MM.1S (cell line): ENCODE measurements at places on chromosomes 11 and 22.

- DNase-seq: peak; percentile 81
Observed at GRCh38 chr22:29245626-29246385, 22.0 kb downstream of the RHBDD3 start.

DNA sequence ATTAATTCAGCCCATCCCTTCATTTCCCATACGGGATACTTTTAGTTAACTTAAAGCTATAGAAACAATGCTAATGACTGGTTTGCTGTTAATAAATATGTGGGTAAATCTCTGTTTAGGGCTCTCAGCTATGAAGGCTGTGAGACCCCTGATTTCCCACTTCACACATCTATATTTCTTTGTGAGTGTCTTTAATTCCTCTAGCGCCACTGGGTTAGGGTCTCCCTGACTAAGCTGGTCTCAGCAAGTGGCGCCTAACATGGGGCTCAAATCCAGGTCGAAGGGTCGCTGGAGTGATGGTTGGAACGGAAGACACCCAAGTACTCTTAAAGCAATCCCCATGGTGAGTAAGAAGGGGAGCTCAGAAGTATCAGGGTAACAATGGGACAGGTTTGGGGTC lies 14.4 kb upstream of the OOSP1 start:
- no peak for DNase-seq

DNA sequence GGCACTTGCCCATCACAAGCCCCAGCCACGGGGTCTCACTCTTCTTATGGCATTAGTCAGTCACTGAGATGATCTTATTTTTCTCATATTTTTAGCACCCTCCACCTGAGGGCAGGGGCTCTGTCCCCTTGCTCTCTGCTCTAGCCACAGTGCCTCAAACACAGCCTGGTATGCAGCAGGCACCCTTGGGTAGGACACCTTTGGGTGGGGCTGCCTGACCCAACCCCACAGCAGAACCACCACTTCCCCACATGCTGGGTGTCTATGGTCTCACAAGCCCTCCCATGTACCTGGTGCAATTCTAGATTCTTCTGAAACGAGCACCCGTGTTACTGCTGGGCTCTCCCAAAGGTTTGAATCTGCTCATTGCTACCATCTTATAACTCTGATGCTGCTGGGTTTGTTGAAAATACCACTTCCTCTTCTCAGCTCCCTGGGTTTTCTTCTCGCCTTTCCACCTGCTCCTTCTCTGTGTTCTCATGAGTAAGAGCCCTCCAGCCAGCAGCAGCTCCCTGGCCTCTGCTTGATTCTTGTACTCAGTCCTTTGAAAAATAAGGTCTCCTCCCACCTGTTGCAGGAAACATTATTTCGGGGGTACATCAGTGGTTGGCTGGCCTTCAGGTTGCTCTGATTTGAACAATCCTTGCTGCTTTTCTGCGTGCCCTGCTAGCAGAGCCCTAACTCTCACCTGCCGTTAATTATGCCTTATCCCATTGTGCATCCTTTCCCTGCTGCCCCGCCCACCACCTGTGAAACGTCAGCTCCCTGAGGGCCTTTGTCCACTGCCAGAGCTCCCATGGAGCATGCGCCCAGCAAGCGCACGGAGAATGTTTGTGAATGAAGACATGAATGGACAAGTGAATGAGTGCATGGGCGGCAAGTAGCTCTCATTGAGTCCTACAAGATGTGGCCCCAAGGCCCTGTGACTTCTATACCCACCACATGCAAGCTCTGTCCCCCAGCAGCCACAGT lies 1181.6 kb downstream of the TBC1D22A start:
- no peak for DNase-seq

GRCh38 chr11:78990261-78990660 lies 415.6 kb upstream of the NARS2 start:
- no peak for DNase-seq

DNA sequence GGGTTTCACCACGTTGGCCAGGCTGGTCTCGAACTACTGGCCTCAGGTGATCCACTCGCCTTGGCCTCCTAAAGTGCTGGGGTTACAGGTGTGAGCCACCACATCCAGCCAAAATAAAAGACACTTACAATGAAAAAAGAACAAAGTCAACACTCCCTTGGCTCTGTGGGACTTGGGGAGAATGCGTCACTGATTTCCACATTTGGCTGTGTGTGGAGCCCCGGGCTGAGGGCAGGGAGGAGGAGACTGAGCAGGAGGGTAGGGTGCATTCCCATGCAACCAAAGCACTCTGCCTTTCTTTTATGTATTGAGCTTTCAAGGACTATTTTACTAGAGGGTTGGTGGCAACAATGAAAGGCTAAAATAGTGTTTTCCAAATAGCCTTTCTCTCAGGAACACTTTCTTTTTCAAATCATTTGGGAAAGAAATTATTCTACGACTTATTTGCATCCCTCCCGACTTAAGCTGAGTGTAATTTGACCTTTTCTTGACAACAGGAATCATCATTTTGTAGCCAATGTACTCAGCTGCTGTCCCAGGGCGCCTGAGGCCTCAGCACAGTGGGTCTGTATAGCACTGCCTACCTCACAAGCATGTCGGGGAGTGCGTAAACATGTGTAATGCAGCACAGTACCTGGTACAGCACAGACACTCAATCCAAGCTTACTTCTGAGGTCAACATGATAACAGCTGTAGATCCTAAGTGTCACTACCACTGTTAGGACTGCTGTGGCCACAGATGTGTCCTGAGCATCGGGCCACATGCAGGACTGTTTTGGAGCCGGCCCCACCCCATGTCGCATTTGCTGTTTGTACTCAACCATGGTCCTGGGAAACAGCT lies 10.1 kb upstream of the SERPIND1 start:
- DNase-seq: no peak

- no peak for DNase-seq
Observed at GRCh38 chr11:122758339-122758738, 80.0 kb upstream of the CRTAM start.

GRCh38 chr11:65637032-65637557 lies 806 bp upstream of the SIPA1 start:
- no peak for DNase-seq

- DNase-seq: peak; percentile 44
Observed at GRCh38 chr11:95138448-95138847, 48.8 kb downstream of the ENDOD1 start.

GRCh38 chr22:44185237-44186120 lies 4.8 kb downstream of the PARVG start:
- DNase-seq: no peak

- DNase-seq: no peak
Observed at GRCh38 chr11:123510579-123510905, 80.5 kb downstream of the GRAMD1B start.

DNA sequence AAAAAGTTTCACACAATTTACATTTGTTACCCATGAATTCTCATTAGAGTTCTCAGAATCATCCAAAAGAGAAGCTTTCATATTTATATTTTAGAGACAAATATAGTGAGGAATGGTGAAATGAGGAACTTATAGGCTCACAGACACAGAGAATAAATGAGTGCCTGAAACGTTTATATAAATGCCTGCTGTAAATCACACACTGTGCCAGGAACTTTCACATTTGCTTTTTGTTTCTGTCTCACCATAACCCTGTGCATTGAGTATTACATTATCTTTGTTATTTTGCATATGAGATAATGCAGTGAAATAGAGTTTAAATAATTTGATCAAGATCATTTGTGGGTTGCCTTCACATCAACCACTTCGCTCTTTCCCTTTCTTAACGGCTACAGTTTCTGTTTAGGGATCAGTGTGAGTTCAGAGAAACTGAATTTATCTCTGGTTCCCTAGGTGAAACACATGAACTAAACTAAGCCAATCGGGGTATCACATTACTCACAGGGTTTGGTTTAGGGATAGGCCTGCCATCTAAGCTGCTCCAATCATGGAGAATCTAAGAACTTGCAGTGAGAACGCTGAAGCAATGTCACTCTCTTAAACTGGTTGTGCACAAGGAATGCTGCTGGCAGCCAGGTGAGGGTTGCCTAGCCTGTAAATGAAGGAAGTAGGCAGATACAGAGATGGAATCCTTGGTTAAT lies 1339.2 kb upstream of the TENM4 start:
- DNase-seq: no peak

- DNase-seq: no peak
Observed at GRCh38 chr22:27175021-27175838, 517.8 kb downstream of the MIAT start.

- no peak for DNase-seq
Observed at GRCh38 chr11:69050592-69051380, 2.1 kb downstream of the TPCN2 start.

GRCh38 chr11:46065681-46066080 lies 55.6 kb downstream of the PHF21A start:
- DNase-seq: no peak

DNA sequence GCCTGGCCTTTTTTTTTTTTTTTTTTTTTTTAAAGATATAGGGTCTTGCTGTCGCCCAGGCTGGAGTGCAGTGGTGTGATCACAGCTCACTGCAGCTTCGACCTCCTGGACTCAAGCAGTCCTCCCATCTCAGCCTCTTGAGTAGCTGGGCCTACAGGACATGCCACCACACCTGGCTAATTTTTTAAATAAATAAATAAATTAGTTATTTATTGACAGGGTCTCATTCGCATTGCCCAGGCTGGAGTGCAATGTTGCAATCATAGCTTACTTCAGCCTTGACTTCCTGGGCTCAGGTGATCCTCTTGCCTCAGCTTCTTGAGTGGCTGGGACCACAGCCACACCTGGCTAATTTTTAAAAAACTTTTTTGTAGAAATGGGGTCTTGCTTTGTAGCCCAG lies 10.5 kb downstream of the AP2A2 start:
- DNase-seq: no peak
